ENCODE measurements at places on chromosomes 3 and 15.

- DNase-seq = no peak
Observed at GRCh38 chr3:69761896-69762767, 22.9 kb downstream of the MITF start.

- no peak for DNase-seq
Observed at GRCh38 chr3:168024537-168024941, 71.2 kb downstream of the GOLIM4 start.

- DNase-seq = no peak
Observed at GRCh38 chr15:39833515-39833981, 50.9 kb upstream of the FSIP1 start.

DNA sequence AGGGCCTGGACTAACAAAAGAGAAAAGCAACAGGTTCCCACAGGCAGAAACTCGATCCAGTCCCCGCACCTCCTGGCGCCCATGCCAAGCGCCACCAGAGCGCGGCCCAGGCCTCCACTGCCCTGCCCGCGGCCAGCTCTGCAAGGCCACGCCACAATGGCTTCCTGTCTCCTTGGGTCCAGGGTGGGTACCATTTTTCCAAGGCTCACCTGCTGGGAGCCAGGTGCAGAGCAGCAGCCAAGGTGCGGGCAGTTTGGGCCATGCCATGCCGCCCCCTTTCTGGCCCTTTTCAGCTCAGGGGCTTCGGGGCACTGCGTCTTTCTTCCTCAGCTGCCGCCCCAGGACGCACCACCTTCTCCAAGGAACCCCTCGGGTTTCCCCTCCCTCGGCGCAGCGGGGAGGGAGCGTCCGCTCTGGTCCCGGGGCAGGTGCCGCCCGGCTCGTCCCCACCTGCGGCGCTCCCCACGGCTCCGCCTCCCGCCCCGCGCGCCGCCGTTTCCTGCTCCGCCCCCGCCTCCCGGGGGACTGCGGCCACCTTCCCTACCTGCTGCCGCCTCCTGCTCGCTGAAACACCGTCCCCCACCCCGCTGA, at the start of gene ILDR1:
Gene ILDR1 (minus strand): TSS at position 437 of the 591 bp plus-strand sequence. CDS start 170 bp downstream, at position 267.
- no peak for DNase-seq

- DNase-seq = no peak
Observed at GRCh38 chr3:148034353-148034752, 625.2 kb downstream of the ZIC1 start.

DNA sequence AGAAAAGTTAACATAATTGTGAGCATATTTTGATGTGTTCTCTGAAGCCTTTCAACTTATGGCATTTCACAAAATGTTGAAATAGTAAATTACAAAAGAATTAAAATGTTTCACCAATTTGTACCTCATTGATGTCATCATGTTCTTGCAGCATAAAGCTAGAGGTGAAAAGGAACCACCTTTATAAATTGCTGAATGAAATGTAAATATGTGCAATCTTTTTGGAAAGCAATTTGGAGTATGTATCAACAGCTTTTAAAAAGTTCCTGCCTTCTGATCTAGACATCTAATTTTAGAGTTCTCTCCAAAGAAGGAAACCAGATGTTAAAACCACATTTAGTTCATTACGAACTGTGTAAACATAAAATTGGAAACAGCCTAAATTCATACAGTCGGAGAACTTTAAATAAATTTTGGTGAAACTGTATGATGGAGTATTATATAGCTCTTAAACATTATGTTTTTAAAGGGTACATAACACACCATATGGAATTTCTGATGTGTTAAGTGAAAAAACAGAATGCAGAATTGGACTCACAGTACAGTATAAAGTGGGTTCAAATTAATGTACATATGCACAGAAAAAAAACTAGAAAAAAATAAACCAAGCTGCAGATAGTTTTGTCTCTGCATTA, 311.2 kb upstream of the NAALADL2 start:
- no peak for DNase-seq

GRCh38 chr3:134312873-134313846, 61.1 kb downstream of the AMOTL2 start:
- DNase-seq = no peak

DNA sequence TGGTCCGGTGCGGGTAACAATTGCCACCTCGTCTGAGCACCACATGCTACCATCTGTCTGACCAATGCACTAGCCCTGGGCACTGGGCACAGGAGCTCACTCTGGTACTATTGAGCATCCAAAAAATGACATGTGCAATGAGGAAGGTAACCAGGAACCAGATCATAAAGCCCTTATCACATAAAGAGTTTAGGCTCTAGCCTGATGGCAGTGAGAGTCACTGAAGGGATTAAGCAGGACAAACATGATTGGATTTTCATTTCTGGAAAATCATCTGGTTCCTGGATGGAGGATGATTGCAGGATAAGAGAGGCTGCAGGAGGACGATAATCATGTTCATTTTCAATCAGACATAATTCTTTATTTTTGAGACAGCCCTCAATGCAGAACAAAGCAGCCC, 12.4 kb downstream of the NDUFB4 start:
- DNase-seq = no peak

- no peak for DNase-seq
Observed at GRCh38 chr3:46576386-46576785, 10.3 kb upstream of the LRRC2 start.

DNA sequence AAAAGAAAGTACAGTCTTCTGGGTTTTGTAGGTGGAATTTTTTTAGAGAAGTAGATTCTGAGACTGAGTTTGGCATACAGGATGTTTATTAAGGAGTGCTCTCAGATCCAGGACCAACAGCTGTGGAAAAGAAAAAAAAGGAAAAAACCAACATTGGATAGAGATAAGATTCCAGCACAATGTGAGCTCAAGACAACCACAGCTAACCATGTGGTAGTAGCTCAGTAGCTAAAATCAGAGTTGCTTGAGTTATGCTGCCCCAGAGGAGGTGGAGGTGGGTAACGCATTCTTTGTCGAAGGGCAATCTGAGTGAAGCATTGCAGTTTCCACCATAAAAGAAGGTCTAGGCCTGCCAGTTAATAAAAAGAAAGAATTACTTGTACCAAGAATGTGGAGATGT, 904.3 kb downstream of the NSUN3 start:
- DNase-seq = no peak

DNA sequence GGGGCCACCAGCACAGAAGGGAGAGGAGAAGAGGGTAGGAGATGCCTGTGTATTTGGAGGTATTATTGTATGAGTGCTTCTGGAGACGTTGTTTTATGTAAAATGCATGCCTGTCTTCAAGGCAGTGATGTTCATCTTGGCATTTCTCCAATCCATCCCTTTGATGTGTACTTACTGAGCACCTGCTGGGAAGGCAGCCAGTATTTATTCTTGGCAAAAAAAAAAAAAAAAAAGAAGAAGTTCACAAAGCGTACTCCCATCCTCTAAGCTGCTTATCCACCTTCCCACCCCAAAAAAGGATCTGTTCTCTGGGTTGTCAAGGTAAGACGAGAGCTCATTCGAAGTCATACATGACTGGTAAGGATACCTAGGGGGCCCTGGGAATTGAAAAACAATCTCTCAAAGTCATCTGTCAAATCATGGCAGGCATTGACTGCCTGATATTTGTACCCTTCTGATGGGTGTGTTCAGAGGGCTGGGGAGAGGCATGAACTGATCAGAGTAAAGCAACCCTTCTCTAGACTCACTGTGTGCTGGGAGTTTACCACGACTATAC, 30.0 kb upstream of the SLC6A1 start:
- DNase-seq = no peak

DNA sequence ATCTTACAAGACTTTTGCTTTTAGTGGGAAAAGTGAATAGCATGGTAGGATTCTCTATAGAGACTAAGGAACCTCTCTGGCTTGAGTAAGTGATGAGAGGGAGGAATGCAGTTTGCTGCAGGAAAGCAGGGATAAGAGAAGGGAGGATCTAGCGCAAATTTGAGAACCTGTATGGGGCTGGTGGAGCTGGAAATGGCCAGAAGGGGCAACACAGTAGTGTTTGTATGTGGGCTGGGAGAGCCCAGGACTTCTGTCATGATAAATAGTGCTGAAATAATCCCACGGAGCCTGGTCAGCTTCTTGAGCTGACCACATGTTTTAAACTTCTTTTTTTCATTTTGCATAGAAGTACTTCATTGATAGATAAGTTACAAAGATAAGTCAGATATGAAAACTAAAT, 11.2 kb upstream of the SHC4 start:
- DNase-seq = no peak

- DNase-seq = no peak
Observed at GRCh38 chr3:107404727-107405469, 27.7 kb downstream of the CCDC54 start.

GRCh38 chr3:8303466-8303865, 198.2 kb upstream of the LMCD1 start:
- DNase-seq = no peak

- no peak for DNase-seq
Observed at GRCh38 chr15:76341366-76342057, 4.9 kb downstream of the ISL2 start.

- DNase-seq = no peak
Observed at GRCh38 chr15:37586011-37586583, 348.3 kb upstream of the TMCO5A start.

DNA sequence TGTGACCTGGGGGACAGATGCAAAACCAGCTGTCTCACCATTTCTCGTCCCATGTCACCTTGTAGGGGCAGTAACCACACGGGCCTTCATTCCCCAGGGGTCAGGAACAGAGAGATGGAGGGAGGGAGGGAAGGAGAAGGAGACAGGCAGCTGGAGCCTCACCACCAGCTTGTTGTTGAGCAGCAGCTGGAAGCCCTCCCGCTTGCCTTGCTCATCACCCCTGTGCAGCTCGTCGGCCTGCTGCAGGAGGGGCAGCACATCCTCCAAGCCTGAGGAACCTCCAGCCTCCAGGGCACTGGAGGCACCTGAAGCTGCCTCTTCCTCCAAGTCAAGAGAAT, 10.3 kb downstream of the RMDN3 start:
- DNase-seq = no peak

DNA sequence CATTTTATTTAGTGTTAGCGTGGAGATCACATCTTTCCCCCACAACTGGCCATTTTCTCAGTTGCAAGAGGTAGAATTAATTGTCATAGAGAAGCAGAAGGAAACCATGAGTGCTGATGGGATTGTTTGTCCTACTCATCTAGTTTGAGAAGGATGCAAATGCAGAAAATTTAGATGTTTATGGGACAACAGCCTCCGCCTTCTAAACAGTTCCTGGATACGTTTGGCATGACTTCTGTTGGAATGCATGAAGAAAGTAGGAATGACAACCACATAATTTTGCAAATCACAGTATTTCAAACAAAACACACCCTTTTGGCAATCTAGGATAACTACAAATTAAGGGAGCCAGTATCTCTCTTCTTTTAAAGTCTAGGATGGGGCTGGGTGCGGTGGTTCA, 240.1 kb upstream of the SUCLG2 start:
- DNase-seq = no peak

DNA sequence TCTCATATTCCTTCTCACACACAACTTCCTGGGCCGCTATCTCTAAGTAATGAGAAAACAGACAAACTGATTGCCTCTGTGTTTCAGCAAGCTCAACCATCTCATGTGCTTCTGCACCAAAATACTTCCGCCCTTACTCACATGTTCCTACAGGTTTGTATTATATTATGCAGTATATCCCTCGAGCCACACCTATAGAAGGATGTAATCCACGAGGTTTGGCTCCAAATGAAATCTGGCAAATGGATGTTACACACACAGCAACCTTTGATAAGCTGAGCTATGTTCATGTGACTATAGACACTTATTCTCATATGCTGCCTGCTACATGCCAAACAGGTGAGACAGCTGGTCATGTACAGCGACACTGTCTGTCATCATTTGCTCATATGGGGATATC, 22.6 kb downstream of the CCRL2 start:
- DNase-seq = no peak

DNA sequence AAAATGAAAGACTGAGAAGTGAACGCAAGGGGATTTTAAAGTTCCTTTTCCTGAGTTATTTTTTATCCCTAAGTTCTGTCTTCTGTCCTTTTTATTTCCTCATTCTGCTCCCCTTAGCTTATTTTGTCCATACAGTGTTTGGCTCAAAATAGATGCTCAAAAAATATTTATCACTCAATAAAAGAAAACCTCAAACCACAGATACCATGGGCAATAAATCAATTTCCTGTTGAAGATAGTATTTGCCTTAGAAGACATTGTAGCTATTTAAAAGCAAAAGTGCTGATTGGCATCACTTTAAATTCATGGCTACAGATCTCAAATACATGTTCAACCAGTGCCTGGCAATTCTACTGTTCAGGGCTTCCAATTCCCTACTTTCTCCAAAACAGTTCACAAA, 316.5 kb upstream of the ADAMTS9 start:
- no peak for DNase-seq

DNA sequence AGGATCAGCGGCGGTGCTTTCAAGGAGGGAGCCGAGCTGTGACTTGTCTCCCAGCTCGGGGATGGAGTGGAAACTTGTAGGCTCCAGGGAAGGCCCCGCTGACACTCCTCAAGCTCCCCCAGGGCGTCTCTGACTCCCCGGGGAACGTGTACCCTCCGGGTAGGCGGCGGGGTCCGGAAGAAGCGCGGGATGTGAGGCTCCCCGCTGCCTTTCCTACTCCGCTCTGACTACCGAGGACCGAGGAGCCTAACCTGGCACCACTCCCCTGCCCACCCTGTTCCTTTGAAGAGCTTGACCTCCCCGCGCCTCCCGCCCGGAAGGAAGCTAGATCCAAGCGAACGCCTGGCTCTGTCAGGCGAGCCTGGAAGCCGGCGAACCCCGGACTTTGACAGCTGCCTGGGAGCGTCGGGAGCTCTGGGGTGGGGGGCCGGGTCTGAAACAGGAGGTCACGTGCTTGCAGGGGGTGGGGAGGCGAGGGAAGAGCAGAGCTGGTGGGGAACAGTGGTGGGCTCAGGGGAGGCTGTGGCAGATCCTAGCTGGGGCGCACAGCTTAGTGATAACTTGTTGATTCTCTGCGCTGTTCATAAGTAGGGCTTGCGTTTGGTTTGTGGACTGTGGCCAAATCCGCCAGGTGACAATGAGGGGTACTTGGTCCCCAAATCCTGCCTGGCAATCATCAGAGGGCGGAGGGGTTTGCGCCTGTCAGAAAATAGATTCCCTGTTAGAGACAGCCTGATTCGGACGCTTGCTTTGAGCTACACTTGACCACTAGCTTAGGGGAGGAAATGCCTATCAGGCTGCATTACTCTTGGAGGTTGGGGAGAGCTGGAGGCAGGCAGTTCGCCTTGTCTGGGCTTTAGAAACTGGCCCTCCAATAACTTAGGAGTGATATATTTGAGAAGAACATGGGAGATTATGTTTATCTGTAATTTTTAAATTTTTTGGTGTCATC, 1.2 kb downstream of the CLSTN2 start:
- DNase-seq = no peak

- no peak for DNase-seq
Observed at GRCh38 chr15:62691008-62691407, 351.5 kb upstream of the TPM1 start.

DNA sequence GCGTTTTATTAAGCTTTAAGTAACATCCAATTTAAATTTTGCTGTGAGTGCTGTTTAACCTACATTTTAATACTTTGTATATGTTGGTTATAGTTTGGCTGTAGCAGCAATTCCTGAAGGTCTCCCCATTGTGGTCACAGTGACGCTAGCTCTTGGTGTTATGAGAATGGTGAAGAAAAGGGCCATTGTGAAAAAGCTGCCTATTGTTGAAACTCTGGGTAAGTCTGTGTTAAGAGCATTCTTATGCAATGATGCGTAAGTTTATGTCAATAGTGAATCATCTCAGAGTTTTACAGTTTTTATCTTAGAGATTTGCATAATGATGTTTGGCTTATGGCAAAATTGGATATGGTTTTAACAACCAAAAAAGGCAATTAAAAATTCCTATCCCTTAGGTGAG, 62.7 kb downstream of the ASTE1 start:
- DNase-seq = no peak
